Fibroblast of skin of right biceps (primary cell): ENCODE measurements at places on chromosomes 1 and 21.

DNA sequence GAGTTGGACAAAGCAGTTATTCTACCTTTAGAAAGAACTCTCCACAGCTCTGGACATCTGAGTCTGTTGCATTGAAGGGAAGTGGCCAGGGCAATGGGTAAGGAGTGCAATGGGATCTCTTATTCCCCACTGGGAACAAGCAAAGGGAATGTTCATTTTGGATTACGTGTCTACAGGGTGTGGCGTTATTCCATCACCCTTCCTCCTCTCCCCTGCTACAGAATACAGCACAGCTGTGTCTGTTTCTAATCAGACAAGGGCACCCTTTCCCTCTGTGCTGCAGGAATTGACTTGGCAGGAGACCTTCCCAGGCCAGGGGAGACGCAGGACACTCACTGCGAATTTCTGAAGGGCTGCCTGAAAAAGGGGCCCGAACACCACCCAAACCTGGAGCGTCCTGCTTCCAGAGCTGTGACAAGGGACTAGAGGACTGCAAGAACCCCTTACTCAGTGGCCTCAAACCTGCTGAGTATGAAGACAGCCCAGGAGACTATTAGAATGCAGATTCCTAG lies 163.6 kb upstream of the RAB4A start:
- no peak for DNase-seq

DNA sequence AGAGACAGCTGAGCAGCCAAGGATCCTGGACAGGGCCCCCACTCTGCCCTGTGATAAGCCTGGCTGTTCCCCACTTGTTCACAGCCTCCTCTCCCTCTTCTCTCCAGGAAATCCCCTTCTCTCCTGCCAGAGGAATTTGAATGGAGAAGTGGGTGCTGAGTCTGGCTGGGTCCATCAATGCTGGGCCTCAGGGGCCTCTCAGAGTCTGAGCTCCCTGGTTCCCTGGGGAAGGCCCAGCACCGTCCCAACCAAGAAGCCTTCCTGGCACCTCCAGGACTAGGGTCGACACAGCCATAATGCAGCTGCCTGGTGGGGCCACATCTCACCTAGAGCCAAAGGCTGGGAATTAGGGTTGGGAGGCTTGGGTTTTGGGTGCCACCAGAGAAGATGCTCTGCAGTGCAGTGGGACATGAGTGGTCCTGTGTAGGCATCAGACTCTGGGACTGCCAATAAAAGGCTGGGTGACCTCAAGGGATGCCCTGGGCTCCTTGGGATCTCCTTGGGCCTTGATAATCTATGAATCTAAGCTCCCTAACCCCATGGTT lies 2.5 kb downstream of the MYBPH start:
- no peak for DNase-seq

DNA sequence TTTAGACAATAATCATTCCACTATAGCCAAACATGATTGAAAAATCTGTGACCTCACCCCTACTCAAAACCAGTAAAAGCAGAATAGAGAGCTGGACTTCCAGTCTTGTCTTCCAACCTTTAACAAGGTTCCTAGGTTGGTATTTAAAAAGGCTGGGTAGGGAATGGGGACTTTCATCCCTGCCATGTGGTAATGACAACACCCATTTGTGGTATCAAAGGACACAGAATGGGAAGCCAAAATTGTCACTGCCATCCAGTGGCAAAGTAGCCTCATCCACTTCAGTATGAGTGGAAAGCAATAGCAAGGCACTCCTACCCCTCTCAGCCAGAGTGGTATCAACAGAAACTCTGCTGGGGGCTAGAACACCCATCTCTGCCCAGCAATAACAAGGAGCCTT lies 33.9 kb downstream of the UCHL5 start:
- no peak for DNase-seq

DNA sequence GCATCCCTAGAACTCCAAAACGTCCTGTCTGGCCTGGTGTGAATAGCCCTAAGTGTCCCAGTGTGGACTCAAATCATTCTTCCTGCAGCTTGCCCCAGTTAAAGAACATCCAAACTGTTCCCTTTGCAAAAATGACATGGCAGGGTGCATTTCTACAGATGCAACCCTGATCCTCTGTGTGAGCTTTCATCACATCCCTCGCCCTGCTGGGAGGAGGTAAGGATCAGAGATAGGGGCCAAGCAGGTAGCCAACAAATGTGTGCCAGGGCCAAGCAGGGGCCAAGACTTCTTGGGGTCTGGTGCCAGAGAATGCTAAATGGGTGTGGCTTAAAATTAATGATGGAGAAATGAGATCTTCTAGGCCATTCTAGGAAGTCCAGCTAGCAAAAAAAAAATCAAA lies 27.1 kb upstream of the MPZL1 start:
- no peak for DNase-seq

DNA sequence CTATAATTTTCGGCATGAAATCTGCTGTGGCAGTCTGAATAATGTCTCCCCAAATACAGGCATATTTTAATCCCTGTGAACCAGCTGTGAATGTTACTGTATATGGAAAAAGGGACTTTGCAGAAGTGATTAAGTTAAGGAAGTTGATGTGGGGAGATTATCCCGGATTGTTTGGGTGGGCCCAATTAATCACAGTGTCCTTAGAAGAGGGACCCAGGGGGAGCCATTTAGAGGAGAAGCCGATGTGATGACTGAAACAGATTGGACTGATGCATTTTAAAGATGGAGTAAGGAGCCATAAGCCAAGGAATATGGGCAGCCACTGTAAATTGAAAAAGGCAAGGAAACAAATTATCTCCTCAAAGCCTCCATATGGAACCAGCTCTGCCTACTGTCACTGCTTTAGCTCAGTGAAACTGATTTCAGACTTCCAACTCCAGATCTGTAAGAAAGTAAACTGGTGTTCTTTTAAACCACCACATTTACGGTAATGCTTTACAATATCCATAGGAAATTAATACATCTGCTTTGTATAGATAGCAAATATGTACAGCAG lies 61.1 kb upstream of the GPR88 start:
- no peak for DNase-seq

DNA sequence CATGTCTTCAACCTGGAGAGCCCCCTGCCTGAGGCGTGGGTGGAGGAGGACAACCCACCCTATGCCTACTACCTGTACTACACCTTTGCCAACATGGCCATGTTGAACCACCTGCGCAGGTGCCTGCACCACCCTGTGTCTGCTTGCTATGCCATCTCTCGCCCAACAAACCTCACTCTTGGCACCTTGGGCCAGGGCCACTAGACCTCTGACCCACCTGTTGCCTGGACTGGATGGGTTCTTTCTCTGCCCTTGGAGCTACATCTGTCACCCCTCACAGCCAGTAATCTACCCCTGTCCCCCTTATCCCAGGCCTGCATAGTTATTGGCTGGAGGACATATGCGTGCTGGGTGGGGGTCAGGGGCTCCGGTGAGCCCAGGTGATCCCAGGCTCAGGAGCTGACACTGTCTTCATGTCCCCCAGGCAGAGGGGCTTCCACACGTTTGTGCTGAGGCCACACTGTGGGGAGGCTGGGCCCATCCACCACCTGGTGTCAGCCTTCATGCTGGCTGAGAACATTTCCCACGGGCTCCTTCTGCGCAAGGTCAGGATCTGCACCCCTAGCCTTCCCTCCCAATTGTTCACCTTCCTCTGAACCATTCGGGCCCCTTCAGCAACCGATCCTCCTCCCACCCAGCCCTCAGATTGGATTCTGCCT lies 9.9 kb downstream of the AMPD2 start:
- no peak for DNase-seq

GRCh38 chr1:219805191-219805590 lies 123.2 kb downstream of the SLC30A10 start:
- no peak for DNase-seq

- DNase-seq: no peak
Measured at GRCh38 chr1:23600283-23600682, 41.0 kb upstream of the ID3 start.

GRCh38 chr1:31579374-31579773 lies 3.1 kb downstream of the TINAGL1 start:
- DNase-seq: peak; percentile 57

GRCh38 chr1:112318698-112319370 lies 77.2 kb upstream of the CTTNBP2NL start:
- no peak for DNase-seq

DNA sequence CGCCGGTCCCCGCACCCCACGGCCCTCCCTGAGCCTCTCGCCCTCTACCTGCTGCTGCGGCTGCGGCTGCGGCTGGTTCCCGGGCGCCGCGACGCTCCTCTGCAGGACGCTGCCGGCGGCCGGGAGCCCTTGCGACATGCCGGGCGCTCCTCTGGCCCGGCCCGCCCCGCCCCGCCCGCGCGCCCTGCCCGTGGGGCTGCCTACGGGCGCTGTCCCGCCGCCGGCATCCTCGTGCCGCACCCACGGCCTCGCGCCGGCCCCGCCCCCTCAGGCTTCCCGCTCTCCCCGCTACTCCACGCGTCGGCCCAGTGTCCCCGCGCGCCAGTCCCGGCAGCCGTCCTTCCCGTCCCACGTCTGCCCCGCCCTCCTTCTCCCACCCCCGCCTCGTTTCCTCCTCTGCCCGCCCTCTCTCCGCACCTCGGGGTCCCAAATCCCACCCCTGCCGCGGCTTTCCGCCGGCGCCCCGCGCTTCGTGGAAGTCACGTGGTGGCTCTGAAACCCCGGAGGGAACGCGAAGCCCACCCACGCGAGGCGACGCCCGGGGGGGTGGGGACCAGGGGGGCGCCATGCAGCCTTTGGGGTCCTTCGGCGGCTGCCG lies at the start of gene BATF3:
BATF3 (minus strand) TSS at position 216 of the 598 bp plus-strand sequence; CDS start at position 138, 78 bp downstream.
- DNase-seq: peak; percentile 12
